ENCODE measurements at places on chromosomes 2 and 18. TPM values are rescaled to one million over a fixed set of nuclear protein-coding genes. Genes with fewer than 3 reads are reported as not detected.

Gene HOXD8
- not detected for total RNA-seq

DNA sequence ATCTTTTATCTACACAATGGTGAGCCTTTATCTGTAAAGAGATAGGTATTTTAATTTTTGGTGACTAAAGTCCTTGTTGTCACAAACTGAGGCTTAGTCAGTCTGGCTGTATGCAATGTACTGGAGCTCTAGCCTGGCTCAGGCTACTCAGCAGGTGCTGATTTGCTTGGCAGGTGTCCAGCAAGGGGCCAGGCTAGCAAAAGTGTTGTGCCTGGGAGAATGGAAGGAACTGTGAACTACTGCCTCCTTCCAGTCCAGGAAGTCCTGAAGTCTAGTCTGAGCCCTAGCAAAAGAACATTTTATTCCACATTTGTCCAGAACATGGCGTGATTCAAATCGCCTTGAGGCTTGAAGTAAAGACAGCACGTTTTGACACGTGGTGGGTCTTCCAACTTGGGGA, 260.5 kb downstream of the CCDC85A start:
- no peak overlapping the region for H3K4me3 ChIP-seq
- H3K27me3 ChIP-seq = no peaks in the 10 kb centered on the region
- no peak for DNase-seq
- no peaks in the 10 kb centered on the region for H3K4me1 ChIP-seq

DNA sequence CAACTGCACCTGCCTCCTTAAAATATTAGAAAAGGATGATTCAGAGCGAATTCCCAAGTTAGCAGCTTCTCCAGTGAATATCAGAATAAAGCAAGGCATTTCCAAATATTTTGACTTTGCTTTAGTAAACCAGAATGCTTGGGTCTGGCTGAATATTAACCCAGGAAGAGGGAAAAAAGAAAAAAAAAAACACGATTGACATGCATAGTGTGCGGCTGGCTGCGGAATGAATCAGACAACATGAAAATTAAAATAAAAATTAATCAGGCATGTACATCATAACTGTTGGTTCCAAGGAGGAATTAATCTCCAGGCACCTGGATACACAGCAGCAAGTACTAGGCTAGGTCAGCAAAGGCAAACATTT, 105.8 kb upstream of the NCKAP5 start:
- no peak for DNase-seq
- H3K4me3 ChIP-seq = no peak overlapping the region
- no peaks in the 10 kb centered on the region for H3K4me1 ChIP-seq
- peaks cover 5% of the 10 kb centered on the region for H3K27me3 ChIP-seq
- no peaks in the 10 kb centered on the region for H3K36me3 ChIP-seq
- H3K27ac ChIP-seq = no peak overlapping the region

Gene ERBB4
- total RNA-seq = not detected

DNA sequence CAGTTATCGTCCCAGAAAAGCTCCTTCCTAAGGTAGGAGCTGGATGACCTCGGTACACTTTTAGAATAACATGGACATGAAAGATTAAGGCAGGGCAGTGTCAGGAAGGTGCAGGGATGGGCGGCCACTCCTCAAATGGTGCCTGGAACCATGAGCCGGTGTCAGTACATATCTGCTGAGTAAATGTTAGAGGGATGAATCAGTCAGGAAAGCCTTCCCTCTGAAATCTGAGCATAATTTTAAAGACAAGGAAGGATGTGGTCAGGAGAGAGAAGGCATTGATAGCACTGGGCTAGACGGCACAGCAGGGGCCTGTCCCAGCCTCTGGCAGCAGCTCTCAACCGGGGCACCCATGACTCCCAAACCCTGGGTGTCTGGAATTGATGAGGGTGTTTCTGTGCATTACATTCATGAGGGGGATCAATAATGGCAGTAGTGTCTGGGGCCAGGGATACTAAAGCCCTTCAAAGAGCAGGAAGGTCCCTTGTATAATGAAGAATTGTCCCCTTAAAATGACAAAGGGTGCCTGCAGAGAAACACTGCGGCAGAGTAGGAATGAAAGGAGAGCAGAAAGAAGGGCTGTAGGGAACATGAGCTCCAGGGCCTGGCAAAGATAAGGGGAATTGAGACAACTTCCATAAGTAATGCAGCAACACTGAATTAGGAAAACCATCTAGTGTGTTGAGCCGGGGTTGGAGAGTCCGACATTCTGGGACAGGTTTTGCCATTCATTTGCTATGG, 162.3 kb upstream of the REV1 start:
- H3K4me1 ChIP-seq = no peaks in the 10 kb centered on the region
- peaks cover 3% of the 10 kb centered on the region for H3K36me3 ChIP-seq
- H3K4me3 ChIP-seq = no peak overlapping the region

- H3K27me3 ChIP-seq = no peaks in the 10 kb centered on the region
- no peaks in the 10 kb centered on the region for H3K36me3 ChIP-seq
- H3K4me3 ChIP-seq = no peak overlapping the region
These were observed 117.4 kb downstream of the NEB start for GRCh38 chr2:151616760-151617339.

Gene RNF103
- 10.0 TPM for total RNA-seq

DNA sequence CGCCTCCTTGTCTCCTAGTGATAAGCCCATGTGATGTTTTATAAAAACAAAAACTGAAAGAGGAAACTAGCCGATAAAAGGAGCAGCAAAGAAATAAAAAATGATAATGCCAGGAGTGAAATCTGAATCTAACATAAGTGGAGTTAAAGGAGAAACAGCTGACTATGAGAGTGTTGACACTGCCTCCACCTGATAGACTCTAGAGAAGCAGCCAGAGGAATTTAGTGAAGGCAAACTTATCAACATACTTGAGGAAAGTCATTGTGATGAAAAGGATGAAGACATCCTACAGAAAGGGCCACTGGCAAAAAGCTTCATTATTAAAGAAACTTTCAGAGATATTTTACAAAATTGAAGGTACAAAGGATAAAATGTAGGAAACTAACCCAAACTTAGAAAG, 1.9 kb downstream of the M1AP start:
- no peak overlapping the region for H3K4me3 ChIP-seq
- no peak for DNase-seq
- H3K27me3 ChIP-seq = peaks cover 32% of the 10 kb centered on the region
- H3K27ac ChIP-seq = no peak overlapping the region

DNA sequence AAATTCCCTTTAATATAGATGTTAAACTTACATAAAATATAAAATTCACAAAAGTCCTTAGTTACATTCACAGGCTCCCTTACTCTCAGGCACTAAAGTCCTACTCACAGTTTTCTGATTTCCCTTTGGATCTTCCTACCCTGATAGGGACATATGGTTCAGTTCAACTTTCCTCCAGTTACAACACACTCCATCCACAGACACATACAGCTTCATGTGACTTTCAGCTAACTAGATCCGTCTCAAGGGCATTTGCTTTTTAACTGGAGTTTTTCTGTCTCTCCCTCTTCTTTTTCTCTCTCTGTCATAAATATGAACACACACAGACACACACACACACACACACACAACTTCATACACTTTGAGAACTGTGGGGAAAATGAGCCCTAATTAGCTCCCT, 419.2 kb downstream of the LRP1B start:
- H3K27me3 ChIP-seq = no peaks in the 10 kb centered on the region
- H3K36me3 ChIP-seq = no peaks in the 10 kb centered on the region
- no peak overlapping the region for H3K4me3 ChIP-seq
- no peak overlapping the region for H3K27ac ChIP-seq

DNA sequence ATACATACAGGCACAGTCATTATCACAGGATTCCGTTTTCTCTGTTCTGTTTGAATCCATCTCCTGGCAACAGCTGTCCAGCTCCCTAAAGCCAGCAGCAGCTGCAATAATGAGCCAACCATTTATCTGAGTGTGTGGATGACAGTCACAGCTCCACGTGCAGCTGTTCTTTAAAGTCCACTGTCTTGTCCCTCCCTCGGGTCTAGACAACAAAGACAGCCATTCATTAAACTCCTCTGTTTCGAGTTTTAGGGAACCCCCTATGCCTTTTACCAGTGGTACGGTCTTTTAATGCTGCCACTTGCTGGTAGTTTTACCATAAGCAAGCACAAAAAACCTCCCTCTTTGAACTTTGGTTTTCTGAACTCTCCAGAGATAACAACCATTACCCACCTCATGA, 16.0 kb upstream of the MSGN1 start:
- no peak overlapping the region for H3K27ac ChIP-seq
- peaks cover 18% of the 10 kb centered on the region for H3K27me3 ChIP-seq
- H3K4me3 ChIP-seq = no peak overlapping the region
- DNase-seq = no peak
- H3K36me3 ChIP-seq = no peaks in the 10 kb centered on the region

Gene SLC66A3
- 9.8 TPM for total RNA-seq

Gene SATB2
- 0.07 TPM for total RNA-seq

DNA sequence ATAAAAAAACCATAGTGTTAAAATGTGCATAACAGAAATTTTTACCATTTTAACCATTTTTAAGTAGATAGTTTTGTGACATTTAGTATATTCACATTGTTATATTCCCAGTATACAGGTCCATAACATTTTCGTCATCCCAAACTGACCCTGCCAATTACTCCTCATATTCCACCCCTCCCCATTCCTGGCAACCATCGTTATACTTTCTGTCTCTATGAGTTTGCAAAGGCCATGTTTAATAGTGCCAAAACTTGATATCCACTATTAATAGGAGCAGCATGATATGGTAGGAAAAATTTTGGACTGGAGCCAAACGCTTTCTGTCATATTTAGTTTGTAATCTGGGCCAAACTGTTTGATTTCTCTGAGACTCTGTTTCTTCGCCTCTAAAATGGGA, 30.9 kb downstream of the PLCL1 start:
- peaks cover 9% of the 10 kb centered on the region for H3K36me3 ChIP-seq
- no peaks in the 10 kb centered on the region for H3K27me3 ChIP-seq
- no peak overlapping the region for H3K27ac ChIP-seq
- H3K4me3 ChIP-seq = no peak overlapping the region
- no peak for DNase-seq

Gene EMILIN2
- total RNA-seq = 12.0 TPM

- no peak overlapping the region for H3K4me3 ChIP-seq
- peaks cover 34% of the 10 kb centered on the region for H3K4me1 ChIP-seq
- no peak for DNase-seq
These were observed 131.0 kb downstream of the PHLPP1 start for GRCh38 chr18:62846313-62846712.

Measured in activated CD4-positive, alpha-beta T cell treated with anti-CD3 and anti-CD28 coated beads for 36 hours (primary cell).